ENCODE measurements at places on chromosomes 1 and 21. TPM values are rescaled to one million over a fixed set of nuclear protein-coding genes. Genes with fewer than 3 reads are reported as not detected.

Gene PDC
- total RNA-seq: not detected

Gene KCTD3
- 32.9 TPM for total RNA-seq

Gene OR2T2
- total RNA-seq: not detected

Gene PLXNA2
- 25.6 TPM for total RNA-seq

Gene PCSK9
- 6.8 TPM for total RNA-seq

Gene SELL
- 0.82 TPM for total RNA-seq

GRCh38 chr1:53166366-53166765, 23.9 kb upstream of the SLC1A7 start:
- DNase-seq: no peak

DNA sequence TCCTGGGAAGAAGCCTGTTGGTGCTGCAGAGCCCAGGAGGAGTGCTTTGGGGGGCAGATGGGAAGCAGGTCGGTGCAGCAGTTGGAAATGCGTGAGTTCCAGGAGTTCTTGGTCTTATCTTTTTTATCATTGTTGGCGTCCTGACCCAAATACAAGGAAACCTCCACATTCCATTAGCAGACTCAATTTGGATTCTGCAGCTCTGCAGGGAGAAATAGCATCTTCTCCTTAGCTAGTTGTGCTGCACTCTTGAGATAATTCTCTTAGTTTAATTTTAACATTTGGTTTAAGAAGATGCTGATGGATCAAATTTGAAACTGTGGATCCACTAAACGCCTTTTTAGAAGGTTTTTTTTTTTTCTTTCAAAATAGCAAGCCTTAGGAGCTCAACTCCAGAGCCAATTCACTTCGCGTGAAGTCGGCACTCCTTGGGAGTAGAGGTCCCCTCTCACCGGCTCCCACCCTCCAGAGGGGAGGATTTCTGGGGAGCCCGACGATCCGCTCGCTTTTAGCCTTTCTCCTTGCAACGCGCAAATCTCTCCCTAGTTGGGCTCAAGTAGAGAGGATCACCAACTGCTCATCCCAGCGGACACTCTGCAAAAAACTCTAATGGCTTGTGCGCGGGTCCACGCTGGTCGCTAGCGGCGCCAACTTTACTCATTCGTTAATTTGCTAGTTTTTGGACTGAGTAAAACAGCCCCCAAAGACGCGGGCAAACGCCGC, 1.3 kb downstream of the PLD5 start:
- DNase-seq: no peak

DNA sequence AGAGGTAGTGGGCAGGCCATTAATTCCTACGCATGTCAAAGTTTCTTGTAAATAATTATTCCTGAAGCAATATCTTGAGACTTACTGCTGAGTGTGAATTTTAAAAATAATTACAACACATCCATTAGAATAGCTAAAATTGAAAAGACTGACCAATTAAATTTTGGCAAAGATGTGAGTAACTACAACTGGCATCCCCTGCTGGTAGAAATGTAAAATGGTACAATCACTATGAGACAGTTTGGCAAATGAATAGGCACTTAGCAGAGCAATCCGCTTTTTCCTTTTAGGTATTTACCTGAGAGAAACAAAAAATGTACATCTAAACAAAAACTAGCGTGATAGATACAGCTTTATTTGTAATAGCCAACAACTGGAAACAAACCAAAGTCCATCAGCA, 798.9 kb downstream of the BRINP3 start:
- no peak for DNase-seq

DNA sequence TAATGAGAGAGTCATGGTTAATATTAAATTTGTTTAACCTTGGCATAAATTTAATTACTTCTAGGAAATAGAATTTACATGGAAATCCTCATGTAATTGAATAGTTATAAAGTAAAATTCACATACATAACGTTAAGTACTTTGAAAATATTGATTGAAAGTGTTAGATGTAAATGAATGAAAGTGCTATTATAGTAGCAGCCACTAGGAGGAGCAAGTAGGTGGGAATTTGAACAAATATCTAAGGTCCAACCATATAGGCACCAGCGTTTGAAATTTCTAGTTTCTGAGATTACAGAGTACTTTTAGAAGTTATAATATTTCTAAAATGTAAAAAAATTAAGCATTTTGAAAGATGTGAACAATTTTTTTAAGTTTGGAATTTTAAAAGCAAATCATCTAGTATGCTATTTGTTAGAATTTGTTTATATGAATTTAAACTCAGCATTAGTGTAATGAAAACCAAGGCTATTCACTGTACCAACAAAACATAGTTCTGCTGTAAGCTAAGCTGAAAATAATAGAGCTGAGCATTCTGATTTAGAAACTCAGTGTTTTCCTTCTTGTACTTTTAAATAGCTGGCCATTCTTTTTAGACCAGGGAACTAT, 3.3 kb downstream of the B3GALT2 start:
- DNase-seq: peak; percentile 24

DNA sequence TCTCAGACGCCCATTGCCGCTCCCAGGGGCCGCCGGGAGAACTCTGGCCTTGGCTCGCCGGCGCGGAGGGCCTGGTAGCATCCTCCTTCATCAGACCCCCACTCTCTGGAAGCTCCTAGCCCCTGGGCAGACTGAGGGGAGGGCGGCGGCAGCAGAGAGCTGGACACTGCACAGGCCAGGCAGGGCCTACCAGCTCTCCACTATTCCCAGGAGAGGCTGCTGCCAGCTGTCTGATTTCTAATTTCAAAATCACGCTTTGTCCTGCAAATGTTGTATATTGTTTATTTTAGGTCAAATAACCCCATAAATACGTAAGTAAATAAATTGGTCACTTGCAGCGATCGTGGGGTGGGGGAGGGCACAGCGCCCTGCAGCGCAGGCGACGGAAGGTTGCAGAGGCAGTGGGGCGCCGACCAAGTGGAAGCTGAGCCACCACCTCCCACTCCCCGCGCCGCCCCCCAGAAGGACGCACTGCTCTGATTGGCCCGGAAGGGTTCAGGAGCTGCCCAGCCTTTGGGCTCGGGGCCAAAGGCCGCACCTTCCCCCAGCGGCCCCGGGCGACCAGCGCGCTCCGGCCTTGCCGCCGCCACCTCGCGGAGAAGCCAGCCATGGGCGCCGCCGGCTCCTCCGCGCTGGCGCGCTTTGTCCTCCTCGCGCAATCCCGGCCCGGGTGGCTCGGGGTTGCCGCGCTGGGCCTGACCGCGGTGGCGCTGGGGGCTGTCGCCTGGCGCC, at the start of gene MTARC1:
MTARC1 (plus strand) TSS at position 577 of the 732 bp plus-strand sequence; CDS start at position 609, 32 bp downstream.
- DNase-seq: peak; percentile 65

GRCh38 chr1:7608628-7609305, 162.3 kb upstream of the VAMP3 start:
- no peak for DNase-seq

DNA sequence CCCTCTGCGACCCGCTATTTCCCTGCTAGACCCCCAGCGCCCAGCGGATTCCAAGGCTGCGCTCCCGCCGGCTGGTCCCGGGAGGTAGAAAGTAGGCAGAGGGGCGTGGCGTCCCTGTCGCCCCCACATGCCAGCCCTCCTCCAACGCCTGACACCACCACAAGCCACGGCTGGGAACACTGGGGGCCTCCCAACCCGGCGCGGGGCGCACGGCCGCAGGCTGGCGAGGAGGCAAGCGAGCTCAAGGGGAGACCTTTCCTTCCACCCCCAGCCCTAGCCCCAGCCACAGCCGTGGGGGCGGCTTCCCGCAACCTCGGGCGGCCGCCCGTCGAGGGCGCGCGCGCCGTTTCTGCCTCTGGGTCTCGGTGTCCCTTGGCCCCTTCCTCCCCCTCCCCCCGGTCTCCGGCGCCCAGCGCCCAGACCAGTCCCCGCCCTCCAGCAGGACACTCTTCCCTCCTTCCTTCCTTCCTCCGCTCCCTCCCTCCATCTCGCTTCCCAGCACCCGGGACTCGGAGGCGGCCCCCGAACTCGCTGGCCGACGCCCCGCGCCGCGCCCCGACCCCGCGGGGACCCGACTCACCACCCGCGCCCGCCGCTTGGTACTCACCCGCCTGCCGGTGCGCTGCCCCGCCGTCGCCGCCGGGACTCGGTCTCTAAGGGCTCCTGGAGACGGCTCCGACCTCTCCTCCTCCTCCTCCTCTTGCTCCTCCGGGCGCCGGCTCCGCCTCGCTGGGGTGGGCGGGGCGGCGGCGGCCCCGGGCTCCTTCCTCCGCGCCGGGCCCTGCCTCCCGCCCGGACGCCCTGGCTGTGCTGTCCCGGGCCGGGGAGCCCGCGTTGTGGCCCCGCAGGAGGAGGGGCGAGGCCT, at the start of gene GNG12:
GNG12 (minus strand) TSS at position 731 of the 865 bp plus-strand sequence. CDS start 125,781 bp downstream, outside the sequence.
- peak; percentile 69 for DNase-seq

- peak; percentile 83 for DNase-seq
Measured at GRCh38 chr1:242890192-242890741, 364.8 kb downstream of the CEP170 start.

GRCh38 chr1:223429313-223429731, 36.1 kb downstream of the CCDC185 start:
- no peak for DNase-seq

DNA sequence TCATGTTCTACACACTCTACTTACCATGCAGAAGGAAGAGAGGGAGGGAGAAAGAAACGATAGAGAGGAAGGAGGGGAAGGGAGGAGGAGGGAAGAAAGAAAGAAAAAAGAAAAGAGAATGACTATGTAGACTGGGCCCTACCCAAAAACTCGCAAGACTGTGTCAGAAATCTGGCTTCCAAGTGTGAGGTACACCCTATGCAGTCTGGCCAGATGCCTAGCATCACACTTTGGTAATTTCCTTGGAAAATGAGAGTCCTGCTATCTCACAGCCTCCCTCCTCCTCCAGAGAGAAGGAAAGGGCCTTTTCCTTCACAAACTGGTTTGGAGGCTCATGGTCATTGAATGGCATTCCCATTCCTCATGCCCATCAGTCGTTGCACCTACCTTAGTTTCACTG, 86.4 kb upstream of the LRRC8D start:
- DNase-seq: no peak

DNA sequence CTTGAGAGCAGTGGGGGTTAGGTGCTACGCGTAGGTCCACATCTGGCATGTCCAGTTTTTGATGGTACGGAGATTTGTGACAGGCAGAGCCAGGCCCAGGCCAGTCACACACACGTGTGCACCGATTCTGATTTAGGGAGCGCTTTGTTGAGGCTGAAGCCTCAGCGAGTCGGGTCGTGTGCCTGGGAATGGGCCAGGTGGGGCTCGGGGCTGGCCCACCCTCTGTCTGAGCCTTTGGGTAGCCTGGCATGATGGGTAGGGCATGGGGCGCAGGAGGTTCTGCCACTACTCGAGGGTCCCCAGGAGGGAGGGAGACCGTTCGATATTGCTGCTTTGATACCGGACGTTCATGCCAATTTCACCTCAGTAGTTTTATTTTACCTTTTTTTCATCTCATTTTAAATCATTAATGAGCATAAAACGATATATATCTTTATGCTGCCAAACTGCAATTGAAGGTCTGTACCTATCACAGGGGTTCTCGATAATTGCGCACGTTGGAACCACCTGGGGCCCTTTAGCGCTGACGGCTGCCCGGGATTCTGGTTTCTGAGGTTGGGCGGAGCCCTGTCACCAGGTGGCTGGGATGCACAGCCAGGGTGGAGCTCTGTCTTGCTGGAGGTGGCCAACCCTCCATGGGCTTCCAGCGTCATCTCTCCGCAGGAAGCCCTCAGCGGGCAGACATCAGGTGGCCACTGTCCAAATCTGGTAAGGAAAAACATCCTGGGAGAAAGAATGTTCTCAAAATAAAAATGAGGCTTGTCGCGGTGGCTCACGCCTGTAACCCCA, 71.9 kb downstream of the SCCPDH start:
- no peak for DNase-seq

GRCh38 chr1:29823561-29823960, 587.2 kb downstream of the PTPRU start:
- DNase-seq: no peak

GRCh38 chr1:210786546-210786945, 347.4 kb downstream of the KCNH1 start:
- no peak for DNase-seq
